Hepatocyte (in vitro differentiated cells): ENCODE measurements at places on chromosomes 5 and 9.
A peak's percentile ranks its signal among the peaks of the same experiment; 100 is the strongest.

GRCh38 chr5:127838661-127839060, 135.5 kb downstream of the CCDC192 start:
- DNase-seq: peak; percentile 46

DNA sequence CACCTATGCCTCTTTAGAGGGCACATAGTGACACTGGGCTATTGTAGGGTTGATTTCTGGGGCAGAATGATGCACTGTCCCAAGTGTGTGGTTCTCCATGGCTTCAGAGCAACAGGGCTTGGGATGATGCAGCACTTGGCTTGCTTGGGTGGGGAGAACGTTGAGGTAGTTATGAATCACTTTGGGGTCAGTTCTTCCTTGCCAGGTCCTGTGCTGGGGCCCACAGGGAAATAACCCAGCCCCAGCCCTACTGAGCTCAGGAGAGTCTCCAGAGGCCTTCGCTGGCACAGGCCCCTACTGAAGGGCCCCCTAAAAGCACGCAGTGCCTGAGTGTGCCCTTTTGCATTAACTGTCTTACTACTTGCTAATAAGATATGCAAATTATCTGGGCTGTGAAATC, 24.2 kb downstream of the JADE2 start:
- DNase-seq: no peak

- no peak for DNase-seq
Measured at GRCh38 chr9:85200726-85201404, 531.3 kb downstream of the NTRK2 start.

GRCh38 chr5:10525124-10525495, 38.8 kb upstream of the ANKRD33B start:
- no peak for DNase-seq

DNA sequence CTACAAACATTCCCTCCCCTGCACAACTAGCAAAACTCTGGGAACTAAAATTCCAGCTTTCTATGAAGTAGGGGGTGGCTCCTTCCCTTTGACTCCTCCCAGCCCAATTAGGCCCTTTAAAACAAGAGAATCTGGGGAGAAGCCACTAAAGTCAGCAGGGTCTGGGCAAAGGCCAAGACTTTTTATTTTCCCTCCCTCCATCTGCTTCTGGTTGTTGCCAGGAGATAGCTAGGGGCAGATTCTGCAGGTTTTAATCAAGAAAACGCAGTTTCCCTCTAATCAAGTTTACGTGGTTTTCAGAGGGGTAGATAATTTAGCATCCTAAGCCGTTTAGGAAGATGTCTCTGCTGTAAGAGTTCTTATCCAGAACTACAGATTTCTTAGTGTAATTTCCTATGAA, 114.5 kb upstream of the CDH6 start:
- no peak for DNase-seq

DNA sequence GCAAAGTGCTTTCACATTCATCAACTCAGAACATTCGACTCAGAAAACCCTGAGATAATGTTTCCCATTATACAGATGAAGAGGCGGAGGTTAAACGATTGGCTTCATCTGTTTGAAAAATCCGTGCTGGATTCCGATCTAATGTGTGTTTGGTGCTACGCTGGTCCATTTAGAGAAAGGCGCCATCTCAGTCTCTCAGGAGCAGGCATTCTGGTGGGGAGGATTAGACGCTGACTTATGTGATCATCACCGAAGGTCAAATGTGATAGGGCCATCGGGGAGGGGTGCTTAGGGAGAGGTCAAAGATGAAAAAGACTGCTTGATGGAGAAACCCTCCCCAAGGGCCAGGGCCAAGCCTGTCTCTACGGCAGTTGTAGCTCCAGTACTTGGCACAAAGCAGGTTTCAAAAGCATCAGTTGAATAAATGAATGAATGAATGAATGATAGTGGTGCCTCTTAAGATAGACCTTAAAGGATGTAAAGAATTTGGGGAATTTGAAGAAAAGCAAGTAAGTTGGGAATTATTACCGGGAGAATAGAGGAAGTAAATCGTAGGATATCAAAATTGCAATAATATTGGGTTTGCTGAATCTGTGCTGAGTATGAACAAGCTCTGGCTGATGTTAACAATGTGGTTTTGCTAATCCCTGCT, 160.6 kb upstream of the SHB start:
- DNase-seq: peak; percentile 1

- DNase-seq: no peak
Measured at GRCh38 chr5:170235876-170236864, 3.4 kb downstream of the C5orf58 start.

GRCh38 chr5:22611327-22611726, 241.8 kb downstream of the CDH12 start:
- DNase-seq: no peak

DNA sequence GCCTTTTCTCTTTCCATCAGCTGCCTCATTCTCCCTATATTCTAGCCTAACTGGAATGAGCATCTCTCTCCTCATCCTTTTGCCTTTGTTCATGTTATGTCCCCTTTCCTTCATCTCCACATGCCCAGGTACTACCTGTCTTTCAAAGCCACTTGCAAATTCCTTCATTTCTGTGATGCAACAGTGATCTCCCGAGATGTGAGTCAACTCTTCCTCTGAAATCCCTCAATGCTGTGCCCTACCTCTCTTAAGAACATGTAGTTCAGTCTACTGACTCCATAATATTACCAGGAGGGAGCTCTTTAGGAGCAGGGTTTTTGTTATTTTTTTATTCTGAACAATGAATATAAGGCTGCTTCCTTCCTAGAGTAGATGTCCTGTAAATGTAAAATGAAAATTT, 91.6 kb downstream of the ZNF462 start:
- DNase-seq: no peak

DNA sequence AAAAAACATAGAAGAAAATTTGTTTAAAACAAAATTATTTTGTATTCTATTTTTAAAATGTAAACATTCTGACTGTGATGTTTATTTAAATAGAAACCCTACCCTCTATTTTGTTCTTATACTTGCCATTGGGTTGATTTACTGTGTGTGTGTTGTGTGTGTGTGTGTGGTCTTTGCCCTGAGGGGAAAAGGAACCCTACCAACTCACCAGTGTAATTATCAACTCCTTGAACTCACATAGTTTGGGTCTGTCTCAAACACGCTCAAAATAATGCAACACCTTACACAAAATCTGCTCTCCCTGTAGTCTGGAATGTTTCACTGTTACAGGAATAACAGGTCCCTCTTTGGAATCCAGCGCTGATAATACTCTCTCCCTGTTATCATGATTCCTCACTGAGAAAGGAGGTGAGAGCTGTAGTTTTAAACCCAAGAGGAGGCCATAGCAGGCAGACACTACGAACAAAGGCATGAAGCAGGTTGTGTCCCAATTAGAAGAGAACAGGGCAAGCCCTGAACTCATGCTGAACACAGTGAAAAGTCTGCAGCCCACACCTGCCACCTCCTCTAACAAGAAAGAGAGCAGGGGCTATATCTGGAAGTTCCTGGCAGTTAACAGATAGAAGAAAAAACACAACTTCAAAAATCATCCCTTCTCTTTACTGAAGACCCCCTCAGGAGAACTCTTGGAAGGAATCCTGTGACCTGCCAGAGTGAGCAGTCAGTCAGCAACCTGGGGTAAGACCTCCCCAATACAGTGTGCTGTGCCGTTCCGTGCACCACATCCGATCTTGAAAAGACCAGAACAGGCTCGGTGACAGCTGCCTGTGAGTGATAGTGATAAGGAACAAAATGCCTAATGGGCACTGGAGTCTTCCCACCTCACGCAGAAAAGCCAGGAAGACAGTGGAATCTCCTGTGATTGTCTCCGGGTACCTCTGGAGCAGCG, 608.1 kb upstream of the ADAMTS16 start:
- DNase-seq: no peak

DNA sequence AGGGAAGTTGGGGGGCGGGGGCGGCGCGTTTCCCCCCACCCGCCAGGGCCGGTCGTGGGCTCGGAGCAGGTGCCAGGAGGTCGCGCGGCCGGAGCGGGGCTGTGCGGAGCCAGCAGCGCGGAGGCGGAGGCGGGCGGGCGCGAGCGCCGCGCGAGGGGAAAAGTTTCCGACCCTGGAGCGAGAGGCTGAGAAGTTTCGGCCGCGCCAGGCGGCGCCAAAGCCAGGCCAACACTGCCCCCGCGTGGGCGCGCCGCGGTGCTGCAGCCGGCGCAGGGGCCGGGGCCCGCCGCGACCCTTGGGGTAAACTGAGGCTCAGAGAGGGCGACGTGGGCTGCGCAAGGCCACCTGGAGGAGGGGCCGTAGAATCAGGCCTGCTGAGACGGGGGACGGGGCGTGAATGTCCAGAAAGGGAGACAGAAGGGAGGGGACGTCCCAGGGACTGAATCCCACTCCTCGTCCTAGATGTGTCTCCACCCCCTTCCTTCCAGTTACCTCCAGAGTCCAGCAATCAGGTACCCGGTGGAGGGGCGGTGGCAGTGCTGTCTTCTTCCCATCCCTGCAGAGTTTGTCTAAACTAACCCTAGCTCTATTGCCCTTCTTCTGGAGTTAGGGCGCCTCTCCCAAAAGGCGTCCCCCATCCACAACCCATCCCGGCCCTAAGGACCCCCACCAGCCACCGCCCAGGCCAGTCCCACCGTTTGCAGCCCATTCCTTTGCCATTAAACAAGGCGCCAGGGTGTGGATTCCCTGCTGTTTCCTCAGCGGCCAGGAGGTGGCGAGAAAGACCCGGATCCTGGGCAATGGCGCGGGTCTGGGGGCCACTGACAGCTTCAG, 10.2 kb downstream of the C9orf50 start:
- peak; percentile 91 for DNase-seq

- DNase-seq: peak; percentile 6
Measured at GRCh38 chr9:36037549-36038122, 923 bp downstream of the RECK start.

- DNase-seq: peak; percentile 64
Measured at GRCh38 chr9:121700165-121700831, 48.9 kb downstream of the DAB2IP start.

DNA sequence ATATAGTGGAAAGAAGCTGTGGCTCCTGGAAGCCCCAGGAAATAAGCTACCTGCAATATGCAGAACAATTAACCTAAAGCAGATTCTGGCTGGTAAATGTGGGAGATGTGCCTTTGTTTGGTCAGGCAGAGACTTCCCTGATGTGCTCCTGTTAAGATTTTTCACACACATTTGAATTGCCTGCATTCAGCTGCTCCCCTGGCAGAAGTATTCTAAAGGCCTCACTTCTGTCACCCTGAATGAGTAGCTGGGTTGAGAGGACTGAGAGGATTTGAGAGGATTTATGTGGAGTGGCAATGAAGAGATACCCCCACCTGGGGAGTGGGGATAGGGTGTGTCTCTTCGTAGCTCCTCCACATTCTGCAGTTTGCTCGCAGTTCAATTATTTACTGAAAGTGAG, 130.5 kb downstream of the ST8SIA4 start:
- no peak for DNase-seq

DNA sequence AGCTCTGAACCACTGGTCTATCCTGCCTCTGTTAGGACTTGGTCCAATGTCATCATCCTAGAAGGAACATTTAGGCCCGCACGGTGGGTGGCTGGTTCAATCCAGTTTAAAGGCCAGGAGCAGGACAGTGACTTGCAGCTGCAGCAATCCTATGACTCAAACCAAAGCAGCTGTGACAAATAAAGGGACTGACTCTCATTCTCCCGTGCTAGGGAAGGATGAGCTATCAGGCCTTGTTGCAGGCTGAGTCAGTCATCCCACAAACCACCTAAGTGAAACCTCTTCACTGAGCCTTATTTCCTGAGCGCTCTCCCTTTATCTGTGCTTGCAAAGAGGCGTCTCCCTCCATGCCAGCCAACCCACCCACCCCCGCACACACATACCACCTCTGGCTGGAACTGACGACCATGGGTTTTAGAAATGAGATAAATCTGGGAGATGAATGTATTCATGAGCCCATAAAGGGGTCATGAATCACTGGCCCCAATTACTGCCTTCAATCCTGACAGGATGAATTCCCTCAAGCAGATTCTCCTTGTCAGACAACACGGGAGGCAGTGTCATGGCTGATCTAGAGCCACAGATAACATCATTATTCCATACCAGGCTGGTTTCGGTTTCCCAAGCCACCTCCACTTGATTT, 93.4 kb downstream of the KCNIP1 start:
- peak; percentile 38 for DNase-seq

GRCh38 chr5:77358255-77359205, 133.6 kb downstream of the WDR41 start:
- peak; percentile 39 for DNase-seq

DNA sequence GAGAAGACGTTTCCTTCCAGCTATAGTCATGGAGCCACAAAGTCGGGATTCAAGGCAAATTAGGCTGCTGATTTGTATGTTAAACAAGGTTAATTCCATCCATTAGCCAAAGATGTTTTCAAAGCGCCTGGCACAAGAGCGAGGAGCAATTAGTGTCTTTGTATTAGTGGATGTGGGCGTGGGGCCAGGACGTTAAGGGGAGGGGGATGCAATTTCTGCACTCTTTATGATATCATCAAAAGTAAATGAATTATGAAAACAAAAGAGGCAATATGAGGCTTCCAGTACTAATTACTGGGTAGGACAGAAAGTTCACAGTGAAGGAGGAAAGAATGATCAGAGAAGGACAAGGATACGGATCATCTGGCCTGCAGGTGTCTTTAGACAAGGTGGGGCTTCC, 230.9 kb upstream of the MSX2 start:
- DNase-seq: no peak

GRCh38 chr5:61777292-61777691, 445.2 kb downstream of the ZSWIM6 start:
- no peak for DNase-seq

- DNase-seq: no peak
Measured at GRCh38 chr5:142445266-142445665, 120.4 kb upstream of the SPRY4 start.

GRCh38 chr9:119175581-119175980, 193.7 kb downstream of the BRINP1 start:
- DNase-seq: peak; percentile 10

GRCh38 chr9:7778851-7779600, 20.6 kb downstream of the DMAC1 start:
- DNase-seq: no peak
